ENCODE measurements at places on chromosomes 5 and 9.

GRCh38 chr9:69396759-69397158 is 71.7 kb downstream of the ENTREP1 start:
- H3K27ac ChIP-seq = no peak overlapping the region
- H3K4me1 ChIP-seq = no peaks in the 10 kb centered on the region
- no peaks in the 10 kb centered on the region for H3K36me3 ChIP-seq
- DNase-seq = no peak
- no peaks in the 10 kb centered on the region for H3K27me3 ChIP-seq

DNA sequence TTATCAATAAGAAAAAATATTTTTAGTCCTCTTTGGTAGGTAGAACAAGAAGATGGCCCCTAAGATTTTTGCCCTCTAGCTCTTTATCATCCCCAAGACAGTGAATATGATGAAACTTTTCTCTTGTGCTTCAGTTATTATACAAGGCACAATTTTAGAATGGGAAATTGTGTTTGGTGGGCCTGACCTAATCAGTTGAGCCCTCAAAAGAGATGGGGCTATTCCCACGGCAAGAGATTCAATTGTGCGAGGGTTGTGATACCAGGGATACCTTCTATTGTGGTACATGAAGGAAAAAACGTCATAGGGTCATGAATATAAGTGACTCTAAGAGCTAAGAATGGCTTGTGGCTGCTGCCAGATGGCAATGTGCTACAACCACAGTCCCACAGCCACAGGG is 94.0 kb upstream of the COX7C start:
- H3K27me3 ChIP-seq = no peaks in the 10 kb centered on the region
- H3K4me1 ChIP-seq = no peaks in the 10 kb centered on the region
- no peak for DNase-seq
- no peak overlapping the region for H3K27ac ChIP-seq
- H3K36me3 ChIP-seq = no peaks in the 10 kb centered on the region
- H3K4me3 ChIP-seq = no peak overlapping the region

DNA sequence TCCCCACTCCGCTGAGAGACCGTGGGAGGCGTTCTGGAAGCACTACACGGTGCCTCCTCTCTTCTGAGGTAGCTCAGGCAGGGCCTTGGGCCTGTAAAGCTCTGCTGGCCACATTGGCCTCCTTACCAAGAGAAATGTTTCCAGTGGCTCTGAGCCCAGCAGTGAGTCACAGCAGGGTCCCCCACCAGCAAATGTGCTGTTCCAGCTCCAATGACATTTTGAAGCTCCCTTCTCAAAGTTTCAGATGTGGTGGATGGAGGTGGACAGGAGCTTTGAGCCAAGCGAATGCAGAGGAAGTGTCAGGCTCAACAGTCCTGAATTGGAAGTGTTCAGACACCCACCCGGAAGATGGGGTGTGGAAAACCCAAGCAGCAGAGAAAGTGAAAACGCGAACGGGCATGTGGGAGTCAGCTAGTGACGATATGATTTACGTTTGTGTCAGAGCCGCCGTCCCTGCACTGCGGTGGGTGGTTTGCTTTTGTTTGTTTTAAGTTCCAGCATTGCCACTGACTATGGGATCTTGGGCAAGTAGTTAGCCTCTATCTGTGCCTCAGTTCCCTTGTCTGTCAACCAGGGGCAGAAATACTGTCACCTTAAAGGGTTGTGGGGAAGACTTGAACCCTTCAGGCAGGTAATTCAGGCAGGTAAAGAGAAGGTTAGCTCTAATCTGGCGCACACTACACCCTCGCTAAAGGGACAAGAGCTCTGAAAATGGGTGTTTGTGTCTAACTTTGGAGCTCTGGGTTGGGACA is 38.2 kb downstream of the C5orf15 start:
- no peak for DNase-seq
- H3K27ac ChIP-seq = no peak overlapping the region
- no peak overlapping the region for H3K4me3 ChIP-seq
- H3K4me1 ChIP-seq = no peaks in the 10 kb centered on the region

DNA sequence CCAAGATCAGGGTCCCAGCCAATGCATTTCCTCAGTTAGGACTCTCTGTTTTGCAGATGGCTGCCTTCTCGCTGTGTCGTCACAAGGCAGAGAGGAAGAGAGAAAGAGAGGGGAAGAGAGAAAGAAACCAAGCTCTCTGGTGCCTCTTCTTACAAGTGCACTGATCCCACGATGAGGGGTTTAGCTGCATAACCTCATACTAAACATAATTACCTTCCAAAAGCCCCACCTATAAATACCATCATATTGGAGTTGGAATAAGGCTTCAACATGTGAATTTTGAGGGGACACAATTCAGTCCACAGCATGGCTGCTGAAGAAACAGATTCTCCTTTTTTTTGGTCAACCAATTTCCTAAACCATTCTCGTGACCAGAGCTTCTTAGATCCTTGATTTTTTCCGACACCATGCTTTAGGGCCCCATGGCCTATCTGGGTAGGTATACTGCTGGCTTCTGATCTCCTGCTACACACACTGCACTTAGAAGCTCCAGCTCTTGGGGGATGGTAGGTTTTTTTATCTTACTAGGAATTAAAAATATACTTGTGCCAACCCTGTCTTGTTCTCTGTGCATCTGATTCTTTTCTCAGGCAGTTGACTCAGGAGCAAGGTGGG is 5.1 kb downstream of the CAMK4 start:
- H3K27me3 ChIP-seq = peaks cover 24% of the 10 kb centered on the region

GRCh38 chr5:151868451-151868850 is 56.2 kb downstream of the GLRA1 start:
- no peak overlapping the region for H3K27ac ChIP-seq
- no peaks in the 10 kb centered on the region for H3K4me1 ChIP-seq
- H3K36me3 ChIP-seq = no peaks in the 10 kb centered on the region
- DNase-seq = no peak
- H3K4me3 ChIP-seq = no peak overlapping the region

DNA sequence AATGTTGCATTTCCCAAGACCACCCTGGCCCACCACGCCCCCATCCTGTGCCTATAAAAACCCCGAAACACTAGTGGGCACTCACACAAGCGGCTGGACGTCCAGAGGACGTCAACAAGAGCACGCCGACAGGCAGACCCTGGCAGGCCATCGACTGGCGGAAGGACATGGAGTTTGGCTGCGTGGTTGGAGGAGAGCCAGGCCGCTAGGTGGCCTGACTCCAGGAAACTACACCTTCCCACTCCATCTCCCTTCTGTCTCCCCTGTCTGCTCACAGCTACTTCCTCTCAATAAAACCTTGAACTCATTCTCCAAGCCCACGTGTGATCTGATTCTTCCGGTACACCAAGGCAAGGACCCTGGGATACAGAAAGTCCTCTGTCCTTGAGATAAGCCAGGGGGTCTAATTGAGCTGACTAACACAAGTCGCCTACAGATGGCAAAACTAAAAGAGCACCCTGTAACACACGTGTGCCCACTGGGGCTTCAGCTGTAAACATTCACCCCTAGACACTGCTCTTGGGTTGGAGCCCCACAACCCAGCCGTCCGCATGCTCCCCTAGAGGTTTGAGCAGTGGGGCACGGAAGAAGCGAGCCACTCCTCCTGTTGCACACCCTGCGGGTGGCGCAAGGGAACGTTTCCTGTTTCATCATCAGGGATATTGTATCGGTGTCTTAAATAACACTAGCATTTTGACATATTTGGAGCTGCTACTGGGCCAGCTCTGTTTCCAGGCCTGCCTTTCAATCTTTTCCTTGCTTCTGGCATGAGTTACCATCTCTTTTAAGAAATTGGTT is 54.5 kb upstream of the TAF11L2 start:
- no peak overlapping the region for H3K4me3 ChIP-seq
- H3K27ac ChIP-seq = no peak overlapping the region
- H3K36me3 ChIP-seq = no peaks in the 10 kb centered on the region
- DNase-seq = peak; percentile 69
- H3K4me1 ChIP-seq = no peaks in the 10 kb centered on the region
- no peaks in the 10 kb centered on the region for H3K27me3 ChIP-seq

GRCh38 chr5:16693879-16694278 is 77.1 kb upstream of the RETREG1 start:
- no peak overlapping the region for H3K4me3 ChIP-seq

GRCh38 chr9:104675611-104676010 is 18.7 kb upstream of the OR13D1 start:
- no peaks in the 10 kb centered on the region for H3K4me1 ChIP-seq
- H3K27ac ChIP-seq = no peak overlapping the region
- no peak for DNase-seq
- no peaks in the 10 kb centered on the region for H3K36me3 ChIP-seq

- H3K27ac ChIP-seq = peak overlapping the region; percentile 95
- peaks cover 35% of the 10 kb centered on the region for H3K4me1 ChIP-seq
- H3K27me3 ChIP-seq = no peaks in the 10 kb centered on the region
- peaks cover 18% of the 10 kb centered on the region for H3K36me3 ChIP-seq
Observed at GRCh38 chr5:64767959-64768357, 533 bp downstream of the SREK1IP1 start.

GRCh38 chr9:134135343-134136117 is at the start of gene WDR5:
TSS of gene WDR5 (plus strand) at chr9:134136082. CDS start at chr9:134139878, 3,796 bp downstream.
- H3K4me1 ChIP-seq = peaks cover 34% of the 10 kb centered on the region
- peak; percentile 97 for DNase-seq
- H3K27ac ChIP-seq = peak within 1 kb of the TSS; percentile 93
- H3K27me3 ChIP-seq = no peaks in the 10 kb centered on the region
- H3K36me3 ChIP-seq = peaks cover 6% of the 10 kb centered on the region

GRCh38 chr5:15579193-15579990 is 79.4 kb downstream of the FBXL7 start:
- no peak for DNase-seq
- H3K27ac ChIP-seq = no peak overlapping the region
- peaks cover 8% of the 10 kb centered on the region for H3K4me1 ChIP-seq
- no peaks in the 10 kb centered on the region for H3K27me3 ChIP-seq

DNA sequence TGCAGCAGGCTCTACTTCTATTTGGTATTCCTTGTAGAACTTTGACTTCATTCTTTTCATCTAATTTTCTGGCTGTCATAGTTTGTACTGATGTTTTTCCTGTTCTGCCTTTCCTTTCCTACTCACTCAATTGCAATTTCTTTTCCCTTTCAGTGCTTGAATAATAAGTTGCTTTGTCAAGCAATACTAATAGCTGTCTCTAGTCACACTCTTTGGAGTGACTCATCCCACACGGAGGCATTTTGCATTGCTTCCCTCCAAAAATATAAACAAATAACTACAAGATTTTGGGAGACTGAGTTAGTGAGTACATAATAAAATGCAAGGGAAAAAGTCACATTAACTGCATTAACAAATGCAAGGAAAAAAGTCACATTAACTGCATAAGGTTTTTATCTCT is 465.9 kb downstream of the CDH9 start:
- H3K4me3 ChIP-seq = no peak overlapping the region
- no peak for DNase-seq
- no peaks in the 10 kb centered on the region for H3K4me1 ChIP-seq
- H3K27me3 ChIP-seq = no peaks in the 10 kb centered on the region

GRCh38 chr9:93303806-93304573 is 120.1 kb downstream of the WNK2 start:
- H3K4me3 ChIP-seq = no peak overlapping the region
- no peaks in the 10 kb centered on the region for H3K36me3 ChIP-seq
- no peaks in the 10 kb centered on the region for H3K4me1 ChIP-seq
- no peaks in the 10 kb centered on the region for H3K27me3 ChIP-seq
- peak; percentile 51 for DNase-seq
- H3K27ac ChIP-seq = no peak overlapping the region

GRCh38 chr9:20403346-20403745 is 219.0 kb downstream of the MLLT3 start:
- H3K36me3 ChIP-seq = no peaks in the 10 kb centered on the region
- H3K4me3 ChIP-seq = no peak overlapping the region
- DNase-seq = no peak
- no peak overlapping the region for H3K27ac ChIP-seq
- H3K27me3 ChIP-seq = no peaks in the 10 kb centered on the region
- no peaks in the 10 kb centered on the region for H3K4me1 ChIP-seq

DNA sequence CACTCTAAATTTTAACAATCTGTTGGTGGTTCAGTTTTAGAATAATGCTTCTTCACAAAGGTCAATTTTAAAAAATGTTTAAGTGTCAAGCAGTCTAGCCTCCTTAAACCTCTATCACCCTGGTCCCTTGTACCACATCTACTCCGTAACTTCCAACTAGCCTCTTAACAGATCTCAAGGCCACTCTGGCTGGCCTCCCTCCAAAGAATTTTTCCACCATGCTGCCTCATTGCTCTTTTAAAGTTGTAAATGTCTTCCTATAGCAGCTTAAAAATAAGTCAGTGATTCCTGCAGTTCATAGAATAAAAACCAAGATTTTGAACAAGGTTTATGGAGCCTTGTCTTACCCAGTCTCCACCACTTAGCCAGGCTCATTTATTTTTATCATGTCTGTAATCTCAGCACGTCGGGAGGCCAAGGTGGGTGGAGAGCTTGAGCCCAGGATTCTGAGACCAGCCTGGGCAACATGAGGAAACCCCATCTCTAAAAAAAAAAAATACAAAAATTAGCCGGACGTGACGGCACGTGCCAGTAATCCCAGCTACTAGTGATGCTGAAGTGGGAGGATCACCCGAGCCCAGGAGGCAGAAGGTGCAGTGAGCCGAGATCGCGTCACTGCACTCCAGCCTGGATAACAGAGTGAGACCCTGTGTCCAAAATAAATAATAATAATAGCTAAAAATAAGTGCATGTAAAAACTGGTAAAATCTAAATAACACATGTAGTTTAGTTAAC is 924.9 kb upstream of the DMAC1 start:
- no peaks in the 10 kb centered on the region for H3K36me3 ChIP-seq
- H3K27me3 ChIP-seq = no peaks in the 10 kb centered on the region
- H3K4me3 ChIP-seq = no peak overlapping the region

- peak overlapping the region; percentile 87 for H3K4me3 ChIP-seq
- H3K27ac ChIP-seq = peak overlapping the region; percentile 96
- peaks cover 32% of the 10 kb centered on the region for H3K36me3 ChIP-seq
- no peak for DNase-seq
Observed at GRCh38 chr9:70260007-70260443, 1.2 kb downstream of the SMC5 start.

DNA sequence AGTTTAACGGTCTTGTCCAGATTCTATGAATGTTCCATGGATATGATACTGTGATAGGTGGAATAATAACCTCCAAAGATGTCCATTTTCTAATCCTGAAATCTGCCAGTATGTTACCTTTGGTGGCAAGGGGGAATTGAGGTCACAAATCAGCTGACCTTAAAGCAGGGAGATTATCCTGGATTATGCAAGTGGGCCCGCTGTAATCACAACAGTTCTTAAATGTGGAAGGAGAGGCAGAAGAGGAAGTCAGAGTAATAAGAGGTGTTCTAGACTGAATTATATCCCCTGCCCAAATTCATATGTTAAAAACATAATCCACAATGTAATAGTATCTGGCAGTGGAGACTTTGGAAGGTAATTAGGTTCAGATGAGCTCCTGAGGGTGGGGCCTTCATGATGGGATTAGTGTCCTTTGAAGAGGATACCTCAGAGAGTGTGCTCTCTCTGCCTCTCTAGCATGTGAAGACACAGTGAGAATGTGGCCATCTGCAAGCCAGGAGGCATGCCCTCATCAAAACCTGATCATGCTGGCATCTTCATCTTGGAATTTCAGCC is 47.6 kb upstream of the ZFAND5 start:
- no peak for DNase-seq
- no peak overlapping the region for H3K27ac ChIP-seq
- no peaks in the 10 kb centered on the region for H3K36me3 ChIP-seq
- no peaks in the 10 kb centered on the region for H3K27me3 ChIP-seq

All from upper lobe of right lung (tissue), 1 donor.